Esophagus mucosa (tissue), 1 donor: ENCODE measurements at places on chromosomes 2 and 18. TPM values are rescaled to one million over a fixed set of nuclear protein-coding genes. Genes with fewer than 3 reads are reported as not detected.

DNA sequence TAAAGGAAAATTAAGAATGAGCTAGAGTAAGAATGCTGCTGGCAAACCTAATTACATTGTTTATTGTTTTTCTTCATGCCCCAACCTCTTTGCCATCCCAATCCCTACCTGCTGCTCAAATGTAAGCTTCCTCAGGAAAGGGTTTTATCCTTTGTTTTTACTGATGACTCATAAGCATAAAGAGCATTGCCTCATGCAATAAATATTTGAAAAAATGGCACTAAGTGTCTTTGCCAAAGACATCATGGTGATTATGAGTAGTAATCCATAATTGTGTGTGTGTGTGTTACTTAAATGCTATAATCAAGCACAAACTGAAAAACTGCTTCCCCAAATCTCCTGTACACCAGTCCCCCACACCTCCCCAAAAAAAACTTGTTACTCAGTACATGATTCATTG is 53.4 kb downstream of the DNER start:
- ATAC-seq = no peak

The RAB1A gene
- total RNA-seq = 113 TPM

- peak; percentile 36 for ATAC-seq
These were observed 81.5 kb upstream of the LDLRAD4 start for GRCh38 chr18:13136904-13137669.

- peak; percentile 79 for ATAC-seq
These were observed 3.8 kb downstream of the GALNT5 start for GRCh38 chr2:157261199-157261782.

The SELENOI gene
- total RNA-seq = 32.1 TPM

- no peak for ATAC-seq
These were observed 46.7 kb upstream of the CDKL4 start for GRCh38 chr2:39290433-39290832.

The GALNT5 gene
- 3.8 TPM for total RNA-seq

The ESCO1 gene
- 10.0 TPM for total RNA-seq

GRCh38 chr18:54622084-54622483 is 31.0 kb downstream of the DYNAP start:
- no peak for ATAC-seq

The EHBP1 gene
- total RNA-seq = 75.8 TPM

GRCh38 chr2:49861821-49862220 is 707.5 kb upstream of the FSHR start:
- no peak for ATAC-seq

DNA sequence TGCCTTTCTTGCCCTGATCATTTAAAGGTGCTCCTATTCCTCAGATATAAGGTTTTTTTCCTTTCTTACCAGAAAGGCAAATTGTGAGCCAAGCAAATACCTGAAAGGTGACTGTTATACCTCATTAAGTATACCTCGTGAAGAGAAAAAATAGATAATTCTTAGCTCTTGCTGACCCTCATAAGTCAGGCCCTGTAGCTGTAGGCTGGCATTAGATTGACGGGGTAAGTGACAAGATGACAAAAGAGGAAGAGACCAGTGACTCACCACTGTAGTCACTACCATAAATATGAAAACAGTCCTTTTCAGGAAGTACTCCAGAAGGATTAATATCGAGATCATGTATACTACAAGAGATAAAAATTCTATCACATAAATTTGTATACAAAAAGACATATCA is 104.6 kb downstream of the PTPN4 start:
- peak; percentile 32 for ATAC-seq

DNA sequence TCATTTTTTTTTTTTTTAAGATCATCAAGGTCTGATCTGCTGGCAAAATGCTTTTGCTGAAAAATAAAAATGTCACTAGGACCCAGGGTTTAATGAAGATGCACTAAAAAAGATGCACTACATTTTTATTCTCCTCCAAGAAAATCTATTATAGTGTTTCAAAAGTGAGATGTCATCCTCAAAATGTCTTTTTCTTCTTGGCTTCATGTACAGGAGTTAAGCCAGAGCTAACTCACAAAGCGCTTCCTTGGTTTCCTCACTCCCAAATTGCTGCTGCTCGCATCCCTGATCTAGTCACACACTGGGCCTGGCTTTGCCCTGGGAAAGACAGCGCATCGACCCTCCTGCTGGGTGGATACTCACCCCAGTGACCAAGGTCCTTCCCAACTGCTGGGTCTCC is 113.4 kb upstream of the CCDC68 start:
- ATAC-seq = no peak

DNA sequence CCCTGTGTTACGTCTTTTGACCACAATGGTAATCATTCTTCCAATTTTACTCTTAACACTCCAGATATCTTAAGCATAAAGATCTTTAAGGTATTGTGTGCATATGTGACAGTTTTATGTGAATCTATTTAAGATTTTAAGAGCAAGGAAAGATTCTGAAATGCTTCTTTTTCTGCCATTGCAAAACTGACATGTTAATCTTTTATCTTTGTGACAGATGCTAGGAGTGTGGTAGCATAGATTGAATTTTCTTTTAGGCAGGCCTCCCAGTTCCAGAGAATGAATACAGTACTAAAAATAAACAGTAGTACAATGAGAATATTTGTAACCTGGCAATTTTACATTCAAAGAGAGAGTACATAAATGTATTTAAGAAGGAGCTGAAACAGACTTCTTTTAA is 232.5 kb upstream of the ZSWIM2 start:
- ATAC-seq = no peak

The DPP4 gene
- 0.56 TPM for total RNA-seq

DNA sequence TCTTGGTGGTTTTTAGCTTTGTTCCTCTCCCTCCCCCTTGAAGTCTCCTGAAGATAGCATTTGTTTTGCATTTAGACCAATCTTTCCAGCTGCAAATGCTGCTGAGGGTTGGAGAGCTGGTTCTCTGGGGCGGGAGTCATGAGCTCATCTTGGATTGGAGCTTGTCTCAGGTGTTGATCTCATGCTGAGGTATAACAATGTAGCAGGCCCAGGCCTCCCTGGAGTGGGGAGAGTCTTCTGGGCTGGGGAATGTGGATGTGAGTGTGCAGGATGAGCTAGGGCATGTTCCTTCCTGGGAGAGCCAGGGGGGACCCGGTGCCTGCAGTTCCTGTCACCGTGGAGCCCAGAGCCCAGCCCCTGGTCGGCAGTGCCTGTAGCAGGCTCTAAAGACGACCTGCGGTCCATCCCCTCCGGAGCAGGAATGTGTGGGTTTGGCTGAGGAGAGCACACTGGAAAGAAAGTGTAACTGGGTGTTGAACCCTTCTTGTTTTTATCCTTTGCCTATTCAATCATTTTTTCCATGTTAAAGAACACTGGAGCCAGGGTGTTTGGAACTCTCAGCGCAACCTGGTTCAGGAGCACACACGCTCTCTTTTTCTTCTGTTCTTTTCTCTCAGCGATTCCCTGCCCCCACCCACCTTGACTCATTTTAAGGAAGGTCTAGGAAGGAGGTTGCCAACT is 2.7 kb downstream of the ZNF532 start:
- peak; percentile 69 for ATAC-seq

The SLC4A5 gene
- 0.56 TPM for total RNA-seq

DNA sequence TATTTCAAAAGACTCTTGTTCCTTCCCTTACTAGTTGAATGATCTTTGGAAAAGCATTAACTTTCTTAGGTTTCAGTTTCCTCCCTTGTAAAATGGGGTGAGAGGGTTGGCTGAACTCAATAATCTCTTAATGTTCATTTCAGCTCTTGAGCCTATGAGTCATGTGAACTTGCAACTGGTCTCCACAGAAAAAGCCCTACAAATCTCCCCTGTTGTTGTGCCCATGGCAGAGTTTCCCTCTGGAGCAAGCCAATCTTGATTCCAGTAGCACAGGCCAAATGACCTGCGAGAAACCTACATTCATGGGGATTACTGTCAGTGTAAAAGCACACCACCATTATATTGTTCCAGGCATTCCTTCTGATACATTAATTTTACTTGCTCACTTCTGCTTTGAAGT is 388.9 kb downstream of the ALK start:
- ATAC-seq = no peak

The SH3RF3 gene
- 0.68 TPM for total RNA-seq

DNA sequence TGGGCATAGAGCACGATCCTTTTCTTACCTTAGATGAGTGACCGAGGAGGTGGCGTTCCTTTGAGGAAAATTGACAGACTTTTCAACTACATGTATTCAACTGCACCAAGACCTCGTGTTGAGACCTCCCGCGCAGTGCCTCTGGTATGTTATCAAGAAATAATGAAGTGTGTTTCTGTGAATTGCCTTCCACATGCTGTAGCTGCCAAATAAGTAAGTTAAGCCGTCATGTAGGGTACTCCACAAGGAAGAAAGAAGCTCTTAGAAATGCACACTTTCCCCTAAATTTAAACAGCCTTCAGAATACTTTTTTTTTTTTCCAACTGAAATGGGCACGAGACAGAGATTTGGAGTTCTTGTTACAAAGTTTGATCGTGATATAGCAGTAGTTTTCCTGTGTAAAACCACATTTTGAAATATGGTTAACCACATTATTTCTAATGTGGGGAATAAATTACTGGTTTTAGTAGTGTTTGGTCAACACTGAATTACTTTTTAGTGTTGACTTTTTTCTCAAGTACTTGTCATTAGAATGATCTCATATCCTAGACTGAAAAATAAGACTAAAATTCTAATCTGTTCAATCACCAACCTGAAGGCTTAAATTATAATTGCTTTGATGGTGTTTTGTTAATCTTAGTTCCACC is 30.5 kb downstream of the PDK1 start:
- ATAC-seq = no peak

The IL37 gene
- not detected for total RNA-seq

GRCh38 chr2:43025709-43026295 is 200.6 kb downstream of the ZFP36L2 start:
- no peak for ATAC-seq

GRCh38 chr2:108776475-108776874 is 10.1 kb upstream of the CCDC138 start:
- no peak for ATAC-seq

GRCh38 chr2:95552911-95553310 is 38.9 kb upstream of the TRIM43 start:
- no peak for ATAC-seq

GRCh38 chr2:6538607-6539006 is 327.1 kb downstream of the CMPK2 start:
- ATAC-seq = no peak

- no peak for ATAC-seq
These were observed 4.4 kb upstream of the ASB1 start for GRCh38 chr2:238422285-238422684.

- no peak for ATAC-seq
These were observed 42.6 kb downstream of the INPP4A start for GRCh38 chr2:98487101-98487805.

GRCh38 chr2:120223034-120223912 is at the start of gene TMEM185B:
TMEM185B (minus strand) TSS chr2:120223400; CDS start chr2:120222976, 424 bp downstream.
- ATAC-seq = peak; percentile 97

The CYP27C1 gene
- 1.8 TPM for total RNA-seq

The PROKR1 gene
- not detected for total RNA-seq

The HRH4 gene
- total RNA-seq = 0.28 TPM

DNA sequence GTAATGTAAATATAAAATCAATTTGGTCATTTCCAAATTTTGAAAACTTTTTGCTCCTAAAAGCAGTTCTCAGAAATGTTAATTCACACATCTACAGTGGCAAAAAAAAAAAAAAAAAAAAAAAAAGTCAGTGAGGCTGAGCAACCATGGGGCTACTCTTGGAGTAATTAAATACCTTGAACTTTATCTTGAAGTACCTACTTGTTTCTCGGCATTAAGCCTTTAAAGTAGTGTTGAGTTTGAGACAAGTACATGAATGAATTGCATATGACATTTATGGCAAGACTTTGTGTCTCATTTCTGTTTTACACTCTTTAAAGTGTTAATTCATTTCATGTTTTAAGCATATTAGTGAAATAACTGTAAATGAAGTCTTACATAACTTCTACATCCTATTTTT is 613.3 kb downstream of the XIRP2 start:
- ATAC-seq = no peak

GRCh38 chr2:182860858-182861257 is 5.6 kb downstream of the FRZB start:
- ATAC-seq = no peak

The DAW1 gene
- not detected for total RNA-seq

DNA sequence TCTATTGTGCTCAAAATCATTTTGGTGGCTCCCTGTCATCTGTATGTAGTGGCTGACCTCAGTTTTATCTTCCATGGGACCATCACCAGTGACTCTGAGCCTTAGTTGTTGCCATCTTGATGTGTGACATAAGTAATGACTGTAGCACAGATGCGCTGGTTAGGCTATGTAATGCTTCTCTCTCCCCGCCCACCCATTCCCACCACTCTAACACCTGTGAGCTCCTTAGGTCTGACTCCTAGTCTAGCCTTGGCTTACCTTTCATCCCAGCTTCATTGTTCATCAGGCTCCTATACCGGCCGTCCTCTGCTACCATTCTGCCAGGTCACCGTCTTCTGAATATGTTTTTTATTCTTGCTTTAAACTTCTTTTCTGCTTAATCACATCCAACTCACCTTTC is 17.2 kb downstream of the MYO1B start:
- ATAC-seq = no peak

DNA sequence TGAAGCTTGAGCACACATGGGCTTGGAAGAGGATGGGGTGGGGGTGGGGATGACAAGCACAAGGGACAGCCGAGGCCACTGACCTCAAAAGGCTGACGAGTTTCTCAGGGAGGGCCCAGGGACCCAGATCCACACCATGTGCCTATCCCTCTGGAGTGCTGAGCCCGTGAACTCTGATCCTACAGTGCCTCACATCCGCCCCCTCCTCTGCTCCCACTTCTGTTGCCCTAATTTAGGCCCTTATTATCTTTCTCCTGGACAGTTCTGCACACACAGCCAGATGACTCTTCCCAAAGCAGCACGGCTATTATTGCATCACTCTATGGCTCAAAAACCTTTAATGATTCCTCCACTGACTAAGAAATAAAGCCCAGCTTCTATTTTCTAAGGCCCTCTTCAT is 24.8 kb downstream of the CYRIA start:
- ATAC-seq = no peak

The TANC1 gene
- total RNA-seq = 23.8 TPM
